ENCODE measurements at places on chromosomes 11 and 22.
A peak's percentile ranks its signal among the peaks of the same experiment; 100 is the strongest.

DNA sequence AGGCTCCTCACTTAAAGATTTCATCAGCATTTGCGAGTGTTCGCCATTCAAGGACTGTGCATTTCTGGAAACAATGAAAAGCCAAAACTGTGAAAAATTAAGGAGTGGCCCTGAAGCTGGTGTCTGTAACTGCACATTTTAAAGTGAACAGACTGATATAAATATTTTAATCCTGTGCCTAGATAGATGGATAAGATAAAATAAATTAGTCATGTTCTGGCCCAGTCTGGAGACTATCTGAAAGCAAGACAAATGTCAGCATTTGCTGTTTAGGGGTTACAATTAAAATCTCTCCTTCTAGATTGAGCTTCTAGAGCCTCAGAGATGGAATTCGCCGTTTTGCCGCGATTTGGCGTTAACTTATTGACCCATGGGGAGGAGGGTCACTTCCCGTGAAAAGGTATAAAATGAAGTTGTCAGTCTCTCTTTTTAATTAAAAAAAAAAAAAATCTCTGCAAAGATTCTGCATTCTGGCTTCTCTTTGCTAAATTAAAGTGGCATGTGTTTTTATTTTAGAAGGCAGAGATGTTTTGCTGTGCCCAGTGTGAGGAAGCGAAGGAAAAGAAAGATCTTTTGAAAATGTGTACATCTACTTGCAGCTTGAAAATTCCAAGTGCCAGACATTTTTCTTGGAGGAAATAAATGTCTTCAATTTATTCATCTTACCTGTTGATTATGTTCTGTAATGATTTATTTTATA, 79.7 kb upstream of the WNT7B start:
- DNase-seq, result no peak

GRCh38 chr22:28115426-28115825, 196.4 kb upstream of the PITPNB start:
- DNase-seq, result no peak

GRCh38 chr11:2737866-2738265, 38.1 kb upstream of the KCNQ1OT1 start:
- no peak for DNase-seq

- peak; percentile 24 for DNase-seq
These were observed 76.8 kb upstream of the BIRC3 start for GRCh38 chr11:102240502-102240901.

DNA sequence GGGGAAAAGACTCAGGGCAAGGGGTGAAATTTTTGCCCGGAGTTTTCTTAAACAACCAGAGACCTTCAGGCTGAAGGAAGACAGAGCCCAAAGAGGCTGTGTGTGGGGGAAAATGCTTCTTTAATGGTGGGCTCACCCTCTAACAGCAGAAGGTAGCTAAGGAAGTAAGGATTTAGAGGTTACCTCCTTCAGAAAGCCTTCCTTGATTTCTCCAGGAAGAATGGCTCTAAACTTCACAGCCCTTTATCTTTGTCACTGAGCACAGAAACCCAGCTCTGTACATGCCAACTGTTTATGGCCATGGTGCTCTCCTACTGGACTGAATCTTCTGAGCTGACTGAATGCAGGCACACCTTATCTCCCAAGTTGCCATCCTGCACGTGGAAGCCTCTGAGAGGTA, 196.0 kb downstream of the TENM4 start:
- DNase-seq, result no peak

GRCh38 chr11:68854273-68854958, 12.7 kb upstream of the CPT1A start:
- no peak for DNase-seq

- DNase-seq, result no peak
These were observed 644 bp downstream of the YPEL4 start for GRCh38 chr11:57648801-57649735.

- no peak for DNase-seq
These were observed 342.8 kb upstream of the MTNR1B start for GRCh38 chr11:92626624-92627023.

DNA sequence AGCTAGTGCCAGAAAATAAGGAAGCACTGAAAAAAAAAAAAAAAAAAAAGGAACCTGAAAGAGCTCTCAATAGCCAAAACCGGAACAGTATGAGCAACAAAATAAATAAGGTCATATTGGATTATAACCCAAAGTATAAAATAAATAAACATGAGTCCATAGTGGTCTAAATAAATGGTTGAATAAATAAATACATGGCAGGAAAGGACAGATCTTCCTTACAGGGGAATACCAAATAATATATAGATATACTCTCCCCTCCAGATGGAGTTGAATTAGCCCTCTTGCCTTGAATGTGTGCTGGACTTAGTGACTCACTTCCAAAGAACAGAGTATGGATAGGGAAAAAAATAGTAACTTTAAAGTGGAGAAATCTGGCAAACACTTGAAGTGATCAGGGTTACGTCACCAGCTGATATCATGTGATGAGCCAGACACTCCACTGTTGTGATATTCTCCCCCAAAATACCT, 14.3 kb upstream of the ARRB1 start:
- DNase-seq, result no peak

DNA sequence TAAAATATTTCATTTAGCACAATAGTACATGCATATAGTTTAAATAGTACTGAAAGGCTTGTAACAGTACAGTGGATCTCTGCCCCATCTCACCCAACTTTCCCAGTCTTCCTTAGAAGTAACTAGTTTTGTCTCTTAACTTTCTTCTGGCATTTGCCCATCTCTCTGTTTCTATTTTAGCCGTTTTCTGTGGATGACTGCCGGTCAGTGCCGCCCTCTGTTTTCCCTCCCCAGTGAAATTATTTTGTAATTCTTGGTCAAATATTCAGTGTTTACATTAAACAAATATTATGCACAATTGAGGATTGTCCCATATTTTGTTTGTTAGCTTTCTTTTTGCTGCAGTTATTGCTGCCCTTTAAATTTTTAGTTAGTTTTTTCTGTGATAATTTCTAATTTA, 8.3 kb downstream of the PDHX start:
- DNase-seq, result no peak

DNA sequence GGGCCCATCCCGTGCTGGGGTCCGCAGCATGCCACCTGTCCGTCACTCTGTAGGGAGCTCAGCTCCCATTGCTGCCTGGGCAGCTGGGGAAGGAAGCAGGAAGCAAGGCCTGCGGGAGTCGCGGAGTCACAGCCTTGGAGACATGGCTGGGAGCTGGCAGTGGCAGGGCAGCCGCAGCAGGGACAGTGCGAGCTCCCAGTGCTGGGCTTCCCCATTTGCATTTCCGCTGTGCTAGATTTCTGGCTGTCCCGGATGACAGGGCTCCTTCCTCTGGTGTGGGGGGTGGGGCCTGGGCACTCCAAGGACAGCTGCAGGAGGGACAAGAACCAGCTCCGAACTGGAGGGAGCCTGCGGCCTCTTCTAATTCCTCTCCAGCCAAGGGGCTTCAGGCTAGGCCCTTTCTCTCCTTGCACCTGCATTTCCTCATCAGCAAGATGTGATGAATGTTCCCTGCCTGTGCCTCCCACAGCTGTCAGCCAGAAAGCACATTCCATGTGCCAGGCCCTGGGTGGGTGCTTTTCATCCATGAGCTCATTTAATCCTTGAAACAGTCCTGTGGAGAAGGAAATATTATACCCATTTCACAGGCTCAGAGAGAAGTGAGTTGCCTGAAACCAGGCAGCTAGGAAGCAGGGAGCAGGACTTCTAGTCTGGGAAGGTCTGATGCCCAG, 48.0 kb downstream of the MYO7A start:
- DNase-seq, result peak; percentile 10

GRCh38 chr11:67577951-67578350, 5.7 kb upstream of the GSTP1 start:
- no peak for DNase-seq

DNA sequence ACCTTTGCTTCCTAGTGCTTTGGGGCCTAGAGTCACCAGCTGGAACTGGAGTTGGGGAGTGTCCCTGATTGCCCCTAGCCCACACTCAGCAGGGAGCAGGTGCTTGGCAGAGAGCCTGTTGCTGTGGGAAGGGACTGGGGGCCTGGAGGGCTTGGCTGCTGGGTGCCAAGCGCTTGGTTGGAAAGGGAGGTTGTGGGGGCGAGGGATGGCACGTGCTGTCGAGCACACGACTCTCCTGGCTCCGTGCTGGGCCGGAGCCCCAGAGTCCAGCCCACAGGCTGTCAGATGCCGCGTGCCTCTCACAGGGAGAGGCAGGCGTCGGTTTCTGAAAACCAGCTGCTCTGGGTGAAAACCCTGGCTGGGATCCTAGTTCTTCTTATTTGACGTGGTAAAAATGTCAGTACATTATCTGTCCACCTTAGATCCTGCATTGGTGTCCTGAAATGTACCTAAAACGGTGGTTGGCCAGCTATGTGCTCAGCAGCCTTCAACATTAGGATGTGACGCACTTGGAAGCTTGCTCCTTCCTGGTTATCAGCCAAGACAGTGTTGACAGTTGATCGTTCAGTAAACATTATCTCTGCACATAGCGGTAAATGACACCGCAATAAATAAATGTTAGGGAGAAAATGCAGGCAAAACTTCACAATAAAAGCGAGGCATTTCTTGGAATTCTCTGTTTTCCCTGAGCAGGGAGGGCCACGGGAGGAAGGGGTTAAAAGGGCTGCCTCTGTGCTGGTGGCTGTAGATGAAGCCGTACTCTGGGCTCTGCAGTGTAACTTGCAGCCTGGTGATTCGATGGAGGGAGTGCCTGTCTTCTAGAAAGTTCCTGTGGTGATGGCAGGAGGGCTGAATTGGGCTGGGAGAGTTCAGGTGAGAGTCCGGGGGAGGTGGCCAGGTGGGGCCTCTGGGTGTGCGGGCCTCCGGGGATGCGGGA, 29.2 kb downstream of the GRAMD4 start:
- DNase-seq, result no peak

DNA sequence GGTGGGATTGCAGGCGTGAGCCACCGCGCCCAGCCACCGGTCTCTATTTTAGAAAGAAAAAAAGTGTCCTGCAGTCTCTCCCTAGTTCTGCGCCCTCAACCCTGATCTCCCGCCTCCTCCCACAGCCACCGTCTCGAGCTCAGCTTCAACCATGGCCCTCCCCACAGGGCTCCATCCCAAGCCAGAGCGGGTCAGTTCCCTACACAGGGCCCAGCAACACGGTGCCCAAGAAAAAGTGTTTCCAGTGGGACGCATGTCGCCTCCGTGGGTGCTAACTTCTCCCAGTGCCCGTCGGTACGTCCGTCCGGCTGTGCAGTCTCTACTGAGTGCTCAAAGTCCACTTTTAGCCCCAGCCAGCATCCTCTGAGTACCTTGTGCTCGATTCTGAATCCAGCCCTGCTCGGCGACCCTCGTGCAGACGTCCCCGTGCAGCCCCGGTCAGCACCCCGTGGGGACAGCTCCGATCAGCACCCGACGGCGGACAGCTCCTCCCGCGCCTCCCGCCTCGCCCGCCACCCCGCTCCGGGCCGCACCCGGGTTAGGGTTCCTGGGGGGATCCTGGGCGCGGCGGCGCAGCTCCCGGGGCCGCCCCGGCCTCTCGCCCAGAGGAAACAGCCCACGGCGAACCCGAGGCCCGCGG, 657 bp upstream of the MAPK8IP2 start:
- peak; percentile 24 for DNase-seq

DNA sequence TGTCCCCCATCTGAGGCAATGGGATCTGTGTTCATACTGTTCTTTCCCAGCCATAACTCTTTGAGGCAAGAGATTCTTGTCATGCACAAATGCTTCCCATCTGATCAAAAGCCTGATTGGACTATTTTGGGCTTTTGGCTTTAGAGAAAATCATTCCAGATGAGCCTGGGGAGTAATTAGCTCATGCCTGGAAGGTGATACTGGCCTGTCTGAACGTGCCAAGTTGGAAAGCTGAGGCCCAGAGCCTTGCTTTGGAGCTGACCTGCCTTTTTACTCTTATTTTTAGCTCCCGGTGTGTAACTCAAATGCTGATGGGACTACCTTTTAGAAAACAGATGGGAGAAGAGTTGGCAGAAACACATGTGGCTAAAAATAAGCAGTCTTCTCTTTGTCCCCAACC, 105.0 kb downstream of the DBX1 start:
- no peak for DNase-seq

- no peak for DNase-seq
These were observed 2.4 kb upstream of the PPFIBP2 start for GRCh38 chr11:7511401-7511800.

DNA sequence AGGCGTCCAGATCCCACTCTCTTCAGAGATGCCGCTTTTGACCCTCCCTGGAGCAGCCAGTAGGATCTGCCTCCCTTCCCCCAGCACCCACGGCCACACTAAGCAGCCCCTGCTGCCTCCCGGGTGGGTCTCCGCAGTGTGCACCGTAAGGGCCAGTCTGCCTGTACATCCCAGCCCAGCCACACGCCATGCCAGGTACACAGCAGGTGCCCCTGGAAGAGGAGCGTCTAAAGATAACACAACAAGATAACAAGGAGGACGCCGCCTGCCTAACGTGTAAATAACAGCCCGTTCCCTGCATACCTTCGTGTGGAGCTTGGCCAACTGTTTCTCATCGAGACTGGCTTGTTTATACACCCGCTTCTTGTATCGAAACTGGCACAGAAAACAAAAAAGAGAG, 139.4 kb downstream of the SHANK2 start:
- DNase-seq, result no peak

GRCh38 chr11:35623621-35624168, 5.4 kb downstream of the FJX1 start:
- DNase-seq, result no peak

DNA sequence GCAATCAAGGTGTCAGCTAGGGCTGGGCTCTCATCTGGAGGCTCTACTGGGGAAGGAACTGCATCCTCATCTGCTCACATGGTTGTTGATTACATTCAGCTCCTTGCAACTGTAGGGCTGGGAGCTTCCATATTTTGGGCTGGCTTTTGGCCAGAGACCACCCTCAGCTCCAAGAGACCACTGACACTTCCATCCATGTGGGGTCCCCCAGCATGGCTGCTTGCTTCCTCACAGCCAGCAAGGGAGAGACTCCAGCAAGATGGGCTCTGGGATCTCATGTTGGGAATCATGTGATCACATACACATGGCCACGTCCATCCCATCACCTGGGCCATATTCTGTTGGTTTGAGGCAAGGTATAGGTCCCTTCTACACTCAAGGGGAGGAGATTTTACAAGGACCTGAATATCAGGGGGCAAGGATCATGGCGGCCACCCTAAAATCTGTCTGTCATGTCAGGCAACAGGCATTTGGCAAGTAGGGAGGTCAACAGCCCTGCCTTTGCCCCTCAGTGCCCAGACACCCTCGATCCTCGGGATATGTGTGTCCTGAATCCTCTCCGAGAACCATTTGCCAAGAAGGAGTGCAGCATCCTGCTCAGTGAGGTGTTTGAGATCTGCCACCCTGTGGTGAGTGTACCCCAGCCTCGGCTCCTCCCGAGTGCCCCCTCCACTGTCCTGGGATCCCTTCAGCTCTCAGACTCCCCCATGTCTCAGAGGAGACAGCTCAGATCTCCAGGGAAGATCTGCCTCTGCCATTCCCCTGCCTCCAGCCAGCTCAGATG, 48.7 kb downstream of the OTOG start:
- DNase-seq, result no peak

- DNase-seq, result no peak
These were observed 978 bp upstream of the CLDN5 start for GRCh38 chr22:19525116-19525660.

GRCh38 chr11:108858622-108859021, 193.8 kb downstream of the DDX10 start:
- DNase-seq, result no peak

All from GM12865 (cell line).